GM12891 (cell line): ENCODE measurements at places on chromosomes 2 and 18.

- DNase-seq = no peak
Measured at GRCh38 chr18:12998332-12999060, 7.3 kb downstream of the CEP192 start.

DNA sequence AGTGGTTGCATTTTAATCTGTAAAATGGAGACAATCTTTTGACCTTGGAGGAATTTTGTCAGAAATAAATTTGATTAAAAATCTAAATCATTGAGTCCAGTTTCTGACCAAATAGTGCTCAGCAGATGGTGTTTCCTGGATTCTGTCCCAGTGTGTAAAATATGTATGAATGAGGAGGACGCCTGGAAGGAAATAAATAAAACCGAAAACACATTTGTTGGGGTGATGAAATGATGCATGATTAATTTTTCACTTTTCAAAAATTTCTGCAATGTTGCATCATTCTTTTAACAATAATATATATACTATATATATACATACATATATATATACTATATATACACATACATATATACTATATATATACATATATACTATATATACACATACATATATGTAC lies 261.1 kb upstream of the TRIB2 start:
- DNase-seq = no peak

GRCh38 chr2:173145454-173145853 lies 69.8 kb downstream of the MAP3K20 start:
- DNase-seq = no peak

DNA sequence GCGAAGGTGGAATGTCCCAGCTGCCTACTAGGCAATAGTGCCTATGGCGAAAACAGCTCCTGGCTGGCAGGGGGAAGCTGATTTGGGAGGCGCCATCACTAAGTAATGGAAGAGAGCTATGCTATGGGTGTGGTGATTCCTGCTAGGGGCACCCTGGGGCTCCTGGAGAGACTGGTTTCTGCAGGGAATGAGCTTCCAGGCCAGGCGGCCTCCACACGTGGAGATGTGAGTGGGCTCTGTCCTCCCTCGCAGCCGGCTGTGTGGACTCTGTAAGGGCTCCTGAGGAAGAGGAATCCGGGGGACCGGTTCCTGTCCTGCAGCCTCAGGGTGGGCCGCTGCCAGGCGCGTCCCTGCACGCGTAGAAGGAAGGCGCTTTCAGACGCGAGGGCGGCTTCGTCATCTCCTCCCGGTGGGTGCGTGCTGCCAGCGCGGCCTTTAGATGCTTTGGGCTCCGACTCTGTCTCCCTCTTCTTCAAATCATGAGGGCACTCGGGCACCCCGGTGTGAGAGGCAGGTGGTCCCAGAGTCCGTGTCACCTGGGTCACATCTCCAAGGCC lies 55.5 kb upstream of the ANKRD62 start:
- DNase-seq = no peak

GRCh38 chr2:39494784-39495251 lies 57.7 kb upstream of the MAP4K3 start:
- DNase-seq = no peak

- DNase-seq = no peak
Measured at GRCh38 chr18:42078711-42079110, 123.7 kb downstream of the PIK3C3 start.

DNA sequence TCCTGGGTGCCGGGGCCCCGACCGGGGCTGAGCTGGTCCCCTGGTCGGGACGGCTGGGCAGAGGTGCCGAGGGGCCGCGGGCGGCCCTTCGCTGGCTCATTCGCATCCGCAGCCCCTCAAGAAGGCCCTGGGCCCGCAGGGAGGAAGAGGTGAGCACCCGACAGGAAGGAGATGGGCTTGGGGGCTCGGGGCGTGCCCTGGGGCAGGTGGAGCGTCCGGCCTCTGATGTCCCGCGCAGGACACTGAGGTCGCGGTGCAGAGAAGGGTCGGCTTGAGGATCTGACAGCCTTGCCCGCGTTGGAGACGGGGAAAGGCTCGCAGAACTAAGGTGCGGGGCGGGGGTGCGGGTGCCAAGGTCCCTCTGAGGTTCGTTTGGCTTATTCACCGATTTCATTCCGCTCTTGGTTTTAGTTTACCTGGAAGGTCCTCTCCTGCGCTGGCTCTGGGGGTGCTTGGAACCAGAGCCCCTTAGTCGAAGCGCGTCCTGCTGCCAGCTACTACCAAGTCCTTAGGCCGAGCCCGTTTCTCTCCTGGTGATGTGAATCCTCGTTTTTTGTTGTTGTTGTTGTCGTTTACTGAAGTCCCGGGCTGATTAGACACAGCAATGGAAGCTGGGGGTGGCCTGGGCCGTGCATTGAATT lies 18.9 kb upstream of the CD8A start:
- no peak for DNase-seq

GRCh38 chr2:84477886-84478285 lies 18.8 kb upstream of the SUCLG1 start:
- no peak for DNase-seq

- no peak for DNase-seq
Measured at GRCh38 chr2:5967506-5967905, 275.3 kb downstream of the SOX11 start.

GRCh38 chr2:181781078-181781786 lies 100.9 kb upstream of the NEUROD1 start:
- DNase-seq = no peak

GRCh38 chr2:16406496-16407289 lies 258.9 kb downstream of the CYRIA start:
- DNase-seq = no peak

- DNase-seq = no peak
Measured at GRCh38 chr2:227724394-227725039, at the start of gene SCYGR6. Gene SCYGR6, minus strand, starts transcription at chr2:227724757. Its CDS starts 0 bp downstream, at chr2:227724757.

DNA sequence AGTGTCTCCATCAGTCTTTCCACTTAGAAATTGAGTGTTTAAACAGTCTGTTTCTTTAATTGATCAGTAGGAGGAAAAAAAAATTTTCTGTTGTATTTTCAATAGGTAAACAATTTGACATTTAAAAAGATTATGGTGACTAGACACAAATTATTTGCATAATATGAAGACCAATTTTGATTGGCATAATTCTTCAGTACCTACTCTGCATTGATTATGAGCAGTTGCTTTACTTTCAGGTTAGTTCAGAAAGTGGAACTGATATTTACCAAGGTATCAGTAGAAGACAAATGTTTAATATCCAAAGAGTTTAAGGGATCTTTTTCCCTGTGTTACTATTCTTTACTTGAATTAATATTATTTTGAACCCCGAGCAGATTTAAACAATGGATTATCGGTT lies 2.6 kb downstream of the ADAM23 start:
- DNase-seq = no peak

DNA sequence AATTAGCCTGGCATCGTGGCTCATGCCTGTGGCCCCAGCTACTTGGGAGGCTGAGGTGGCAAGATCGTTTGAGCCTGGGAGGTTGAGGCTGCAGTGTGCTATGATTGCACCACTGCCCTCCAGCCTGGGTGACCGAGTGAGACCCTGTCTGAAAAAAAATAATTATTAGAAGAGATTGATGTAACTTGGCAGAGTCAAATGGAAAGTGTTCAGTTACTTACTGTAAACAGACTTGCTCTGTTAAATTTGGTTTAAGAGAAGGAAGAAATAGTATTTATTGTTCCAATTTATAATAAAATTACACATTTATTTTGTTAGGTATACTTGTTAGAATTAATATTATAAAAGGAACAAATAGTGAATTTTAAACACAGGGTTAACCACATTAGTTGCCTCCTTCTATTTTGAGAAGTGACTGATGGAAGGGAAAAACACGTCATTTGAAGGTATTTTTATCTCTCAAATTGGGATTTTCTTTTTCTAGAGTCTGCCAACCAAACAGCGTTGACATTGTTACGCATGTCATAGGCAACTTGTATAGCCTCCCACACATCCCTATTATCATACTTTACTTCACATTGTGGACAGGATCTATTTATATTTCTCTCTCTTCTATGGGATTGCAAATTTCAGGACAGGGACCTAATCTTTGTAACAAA lies 118.8 kb upstream of the B3GNT2 start:
- DNase-seq = no peak

GRCh38 chr2:3644246-3644525 lies 13.8 kb upstream of the ALLC start:
- no peak for DNase-seq

GRCh38 chr2:43941359-43941758 lies 54.4 kb downstream of the LRPPRC start:
- DNase-seq = no peak

DNA sequence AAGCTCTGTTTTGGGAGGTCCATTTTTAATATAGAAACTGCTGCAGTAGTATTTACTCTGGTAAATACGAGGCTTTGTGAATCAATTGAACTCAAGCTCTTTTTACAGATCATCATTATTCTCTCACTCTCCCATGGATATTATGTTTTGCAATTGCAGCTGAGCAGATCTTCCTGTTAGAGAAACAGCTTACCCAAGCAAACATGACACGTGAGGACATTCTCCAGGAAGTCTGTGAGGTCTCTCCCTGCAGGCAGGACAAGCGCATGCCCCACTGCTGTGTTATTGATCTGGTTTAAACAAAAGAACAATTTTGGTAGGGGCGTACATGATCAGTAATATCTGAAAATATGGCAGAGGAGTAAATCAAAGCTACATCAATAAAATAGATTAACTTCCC lies 72.1 kb downstream of the COL6A3 start:
- DNase-seq = no peak

GRCh38 chr2:27461118-27461517 lies 18.9 kb downstream of the KRTCAP3 start:
- no peak for DNase-seq

DNA sequence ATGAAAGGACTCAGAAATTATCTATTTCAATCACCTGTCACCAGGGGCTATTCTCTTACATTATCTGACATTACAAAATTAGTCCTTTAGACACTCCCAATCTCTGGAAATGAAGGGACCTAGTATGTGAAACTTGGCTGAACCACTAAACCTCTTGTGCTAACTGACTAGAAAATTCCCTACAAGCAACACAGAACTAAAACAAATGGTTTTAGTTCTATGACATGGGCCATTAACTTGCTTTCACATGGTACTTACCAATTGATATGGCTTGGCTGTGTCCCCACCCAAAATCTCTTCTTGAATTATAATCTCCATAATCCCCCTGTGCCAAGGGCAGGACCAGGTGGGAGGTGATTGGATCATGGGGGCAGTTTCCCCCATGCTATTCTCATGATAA lies 16.6 kb downstream of the SERPINE2 start:
- DNase-seq = no peak

DNA sequence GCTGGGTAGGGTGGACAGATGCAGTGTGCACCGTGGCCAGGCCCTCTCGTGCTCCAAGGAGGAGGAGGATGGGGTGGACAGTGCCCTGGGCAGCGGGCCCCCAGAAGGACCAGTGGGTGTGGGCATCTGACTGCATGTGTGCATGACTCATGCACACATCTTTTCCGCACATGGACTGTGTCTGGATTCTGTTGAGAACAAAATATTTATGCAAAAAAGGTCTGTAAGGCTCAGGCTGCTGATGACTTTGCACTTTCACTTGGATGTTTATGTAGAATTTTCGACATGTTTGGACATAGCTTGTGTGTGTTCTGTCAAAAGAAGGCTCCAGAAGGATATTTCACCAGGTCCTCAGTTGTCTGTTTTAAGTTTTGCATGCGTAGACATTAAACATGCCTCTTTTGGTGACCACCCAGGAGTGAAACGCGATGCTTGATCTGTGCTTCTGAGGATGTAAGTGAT lies 45.6 kb downstream of the MTCL1 start:
- no peak for DNase-seq

GRCh38 chr18:23103449-23103848 lies 31.8 kb upstream of the CABLES1 start:
- DNase-seq = no peak

GRCh38 chr2:237629739-237630138 lies 2.4 kb downstream of the LRRFIP1 start:
- no peak for DNase-seq

GRCh38 chr2:120287183-120288015 lies 34.7 kb downstream of the RALB start:
- DNase-seq = peak; percentile 39

- DNase-seq = no peak
Measured at GRCh38 chr2:10252224-10252623, 50.5 kb upstream of the HPCAL1 start.

DNA sequence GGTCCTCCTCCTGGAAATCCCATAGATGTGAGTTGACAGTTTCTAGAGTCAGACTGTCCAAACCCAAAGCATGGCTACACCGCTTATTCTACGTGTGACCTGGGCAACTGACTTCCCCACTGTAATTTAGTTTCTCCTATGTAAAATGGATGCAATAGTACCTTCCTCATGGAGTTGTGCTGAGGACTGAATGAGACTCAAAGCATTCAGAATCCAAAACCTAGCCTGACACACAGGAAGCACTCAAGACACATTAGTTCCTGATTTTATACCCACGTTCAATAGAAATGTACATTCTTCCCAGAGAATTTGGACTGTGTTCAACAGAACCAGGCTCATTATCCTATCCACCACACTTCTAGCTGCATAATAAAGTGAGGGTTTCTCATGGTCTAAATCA lies 88.8 kb downstream of the STK39 start:
- DNase-seq = no peak

DNA sequence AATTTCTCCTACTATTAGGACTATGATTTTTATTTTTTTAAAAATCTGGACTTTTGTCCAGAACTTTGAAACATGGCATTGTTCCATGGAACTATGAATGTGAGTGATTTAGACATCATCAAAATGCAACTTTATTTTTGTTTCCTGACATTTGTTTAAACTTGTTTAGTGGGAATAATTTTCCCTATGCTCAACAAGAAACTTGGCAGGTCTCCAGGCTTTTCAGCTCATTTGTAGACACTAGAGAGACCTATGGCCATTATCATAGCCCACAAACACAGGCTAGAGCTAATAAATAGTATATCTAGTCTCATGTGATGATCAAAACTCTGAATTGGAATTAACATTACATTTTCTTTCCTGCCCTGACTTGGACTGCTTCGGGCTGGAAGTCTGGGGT lies 145.1 kb upstream of the CELF4 start:
- no peak for DNase-seq

- no peak for DNase-seq
Measured at GRCh38 chr18:32093523-32093922, 1.8 kb downstream of the RNF138 start.

GRCh38 chr2:120460511-120460910 lies 114.6 kb downstream of the INHBB start:
- DNase-seq = no peak

- no peak for DNase-seq
Measured at GRCh38 chr2:68911246-68911645, 40.0 kb upstream of the BMP10 start.
